ENCODE measurements at places on chromosomes 11 and 22.

- no peak for DNase-seq
Observed at GRCh38 chr11:3990406-3990805, 104.2 kb upstream of the RRM1 start.

DNA sequence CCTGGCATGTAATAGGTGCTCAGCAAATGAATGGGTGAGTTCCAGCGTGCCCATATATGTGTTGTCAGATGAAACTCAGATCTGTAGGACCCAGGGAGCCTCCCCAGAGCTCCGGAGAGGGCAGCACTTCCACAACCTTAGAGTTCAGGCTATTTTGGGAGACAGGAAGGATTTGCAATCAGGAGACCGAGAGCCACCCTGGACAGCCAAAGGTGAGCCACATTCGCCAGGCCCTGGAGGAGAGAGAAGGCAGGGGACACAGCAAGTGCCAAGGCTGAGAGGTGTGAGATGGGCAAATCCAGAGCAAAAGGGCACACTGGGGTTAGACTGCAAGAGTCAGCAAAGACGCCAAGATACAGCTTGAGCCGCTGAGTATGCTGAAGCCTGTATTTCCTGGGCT is 66.4 kb downstream of the CD82 start:
- DNase-seq: no peak

DNA sequence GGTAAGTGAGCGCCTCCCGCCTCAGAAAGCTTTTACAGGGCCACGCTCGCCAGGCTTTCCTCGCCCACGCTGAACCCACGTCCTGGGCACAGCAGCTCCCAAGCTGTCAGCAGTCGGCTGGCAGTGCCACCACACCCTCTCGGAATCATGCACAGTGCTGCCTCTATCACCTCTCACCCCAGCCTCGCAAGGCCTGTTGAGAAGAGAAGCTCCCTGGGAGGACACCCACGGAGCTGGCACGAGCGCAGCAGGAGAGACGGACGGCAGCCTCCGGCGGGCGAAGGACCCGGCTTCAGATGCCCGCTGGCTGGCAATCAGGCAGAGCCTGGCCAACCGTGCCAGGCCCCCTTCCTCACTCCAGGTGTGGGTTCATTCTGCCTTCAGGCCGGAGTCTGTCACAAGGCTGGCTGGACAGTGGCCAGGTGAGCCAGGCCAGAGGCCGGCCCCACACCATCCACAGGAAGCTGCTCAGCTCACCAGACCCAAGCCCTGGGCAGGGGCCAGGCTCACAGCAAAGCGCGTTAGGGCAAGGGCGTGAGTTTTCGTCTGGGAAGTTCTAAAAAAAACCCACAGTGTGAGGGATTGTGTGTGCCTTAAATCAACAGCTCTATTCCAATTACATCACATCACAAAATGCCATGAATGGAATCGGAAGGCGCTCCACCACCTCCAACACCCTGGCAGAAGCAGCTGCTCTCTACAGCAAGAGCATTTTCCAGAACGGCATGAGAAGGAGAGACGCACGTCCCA is 33.2 kb downstream of the TOLLIP start:
- no peak for DNase-seq

DNA sequence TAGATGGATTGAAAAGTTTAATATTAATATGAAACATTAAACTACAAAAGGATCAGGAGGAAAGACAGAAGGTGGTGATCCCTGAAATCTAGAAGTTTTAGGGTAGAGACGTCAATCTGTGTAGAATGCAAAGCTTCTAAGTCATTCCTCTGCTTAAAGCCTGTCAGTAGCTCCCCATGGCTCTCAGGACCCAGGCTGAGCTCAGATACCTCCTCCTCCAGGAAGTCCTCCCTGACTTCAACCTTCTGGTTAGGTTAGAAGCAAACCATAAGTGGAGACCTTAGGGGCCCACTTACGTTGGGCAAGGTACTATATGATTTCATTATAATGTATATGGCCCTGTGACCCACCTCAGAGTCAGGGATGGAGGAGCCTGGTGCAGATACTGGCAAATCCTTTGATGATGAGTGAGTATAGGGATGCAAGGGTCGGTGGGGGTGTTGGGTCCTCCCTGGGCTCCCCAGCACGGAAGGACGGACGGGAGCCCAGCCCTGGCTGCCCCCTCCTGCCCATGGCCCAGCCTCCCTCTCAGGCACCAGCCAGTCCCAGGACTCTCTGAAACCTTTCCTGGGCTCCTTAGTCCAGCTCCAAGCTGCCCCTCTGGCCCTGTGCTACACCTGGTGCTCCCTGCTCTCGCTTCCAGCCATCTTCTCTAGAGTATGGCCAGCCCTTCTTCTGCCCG is 3.2 kb upstream of the PPP6R3 start:
- DNase-seq: no peak

GRCh38 chr11:62430425-62430824 is 11.6 kb downstream of the SCGB1A1 start:
- no peak for DNase-seq

- DNase-seq: no peak
Observed at GRCh38 chr11:94769880-94770279, 1.7 kb downstream of the AMOTL1 start.

- no peak for DNase-seq
Observed at GRCh38 chr22:46653596-46653995, 33.4 kb downstream of the GRAMD4 start.

- no peak for DNase-seq
Observed at GRCh38 chr11:75199412-75199955, 41.1 kb upstream of the TPBGL start.

- DNase-seq: no peak
Observed at GRCh38 chr11:45154276-45154675, 7.8 kb downstream of the PRDM11 start.

GRCh38 chr11:35525501-35526175 is at the start of gene PAMR1:
PAMR1 (minus strand) TSS chr11:35525616; CDS start chr11:35525585, 31 bp downstream.
- no peak for DNase-seq

DNA sequence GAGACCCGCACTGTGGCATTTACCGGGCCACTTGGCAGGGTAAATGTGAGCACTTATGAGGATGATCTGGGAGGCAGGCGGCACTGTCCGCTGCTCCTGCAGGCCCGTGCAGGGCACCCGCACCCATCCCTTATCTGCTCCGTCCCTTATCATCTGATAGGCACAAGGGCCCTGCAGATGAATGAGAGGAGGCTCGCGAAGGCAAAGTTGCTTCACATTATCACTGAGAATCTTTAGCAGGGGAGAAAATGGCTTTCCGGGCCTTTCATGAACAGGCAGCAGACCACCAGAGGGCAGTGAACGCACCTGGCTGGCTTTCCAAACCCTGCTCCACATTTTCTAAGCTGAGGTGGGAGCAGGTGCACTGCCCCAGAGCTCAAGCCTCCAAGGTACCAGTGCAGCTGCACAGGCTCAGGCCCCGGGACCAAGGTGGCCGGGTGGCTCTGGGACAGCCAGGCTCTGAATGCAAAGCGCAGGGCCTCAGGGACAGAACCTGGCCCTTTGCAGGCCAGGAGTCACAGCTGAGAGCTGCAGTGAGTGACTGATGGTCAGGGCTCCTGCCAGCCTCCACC is 165.6 kb downstream of the SHANK2 start:
- no peak for DNase-seq

DNA sequence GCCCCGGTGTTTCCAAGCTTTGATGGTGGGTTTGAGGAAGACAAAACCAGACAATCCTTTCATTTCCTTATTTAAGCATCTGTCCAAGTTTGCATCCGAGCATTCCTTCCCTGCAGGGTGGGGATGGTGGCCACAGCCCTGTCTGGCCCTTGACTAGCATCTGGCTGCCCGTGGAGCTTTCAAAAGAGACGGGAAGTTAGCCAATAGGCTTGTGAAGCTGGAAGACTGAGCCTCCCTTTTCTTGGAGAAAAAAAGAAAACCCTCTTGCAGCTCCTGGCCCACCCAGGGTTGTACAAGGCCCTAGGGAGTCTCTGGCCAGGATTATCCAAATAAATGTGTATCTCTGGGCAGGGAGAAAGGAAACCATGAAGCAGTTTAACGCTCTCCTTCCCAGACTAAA is 60.6 kb downstream of the MICAL2 start:
- no peak for DNase-seq

GRCh38 chr11:71977743-71978418 is 20.8 kb upstream of the IL18BP start:
- peak; percentile 38 for DNase-seq

DNA sequence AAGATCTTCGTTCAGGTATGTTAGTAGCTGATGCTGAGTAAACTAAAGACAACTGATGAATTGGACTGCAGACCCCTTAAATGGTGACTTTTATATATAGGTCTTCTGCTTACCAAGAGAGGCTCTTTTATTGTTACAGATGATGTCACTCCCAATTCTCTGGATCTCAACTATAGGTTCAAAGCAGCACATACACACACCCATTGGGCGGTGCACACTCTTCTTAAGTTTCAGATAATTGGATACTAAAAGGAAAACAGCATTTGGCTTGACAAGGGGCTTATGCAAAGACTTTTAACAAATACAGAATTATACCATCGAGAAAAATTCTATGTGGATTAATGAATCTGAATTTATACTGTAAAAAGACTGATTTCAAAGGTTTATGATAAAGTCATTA is at the start of gene PTH:
TSS of gene PTH (minus strand) at position 69 of the 400 bp plus-strand sequence. CDS start 3,142 bp downstream, outside the sequence.
- DNase-seq: no peak

DNA sequence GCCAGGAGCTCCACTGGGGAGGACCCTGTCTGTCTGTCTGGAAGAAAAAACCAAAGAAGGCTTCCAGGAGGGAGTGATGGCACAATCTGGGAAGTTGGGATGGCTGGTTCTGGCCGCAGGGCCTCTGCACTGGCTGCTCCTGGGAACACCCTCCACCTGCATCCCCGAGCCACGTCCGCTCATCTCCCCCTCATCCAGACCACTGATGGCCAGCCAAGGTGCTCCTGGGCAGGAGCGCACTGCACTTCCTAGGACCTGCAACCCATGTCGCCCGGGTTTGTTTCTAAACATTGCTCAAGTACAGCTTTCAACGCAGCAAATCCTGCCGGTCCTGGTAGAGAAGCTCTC is 4.9 kb upstream of the IFITM10 start:
- no peak for DNase-seq

GRCh38 chr11:7332962-7333361 is 81.3 kb downstream of the SYT9 start:
- no peak for DNase-seq

GRCh38 chr11:93861808-93862207 is 11.4 kb upstream of the VSTM5 start:
- DNase-seq: no peak

GRCh38 chr11:6655790-6656583 is at the start of gene DCHS1:
DCHS1 (minus strand) TSS chr11:6655809; CDS start chr11:6641613, 14,196 bp downstream.
- DNase-seq: peak; percentile 18

- DNase-seq: no peak
Observed at GRCh38 chr22:48198489-48199459, 1436.3 kb downstream of the TBC1D22A start.

Data from effector CD4-positive, alpha-beta T cell (primary cell).